ENCODE measurements at places on chromosomes 7 and 10.

- no peak for DNase-seq
These were observed 94.7 kb upstream of the PPP2R2D start for GRCh38 chr10:131806146-131806545.

DNA sequence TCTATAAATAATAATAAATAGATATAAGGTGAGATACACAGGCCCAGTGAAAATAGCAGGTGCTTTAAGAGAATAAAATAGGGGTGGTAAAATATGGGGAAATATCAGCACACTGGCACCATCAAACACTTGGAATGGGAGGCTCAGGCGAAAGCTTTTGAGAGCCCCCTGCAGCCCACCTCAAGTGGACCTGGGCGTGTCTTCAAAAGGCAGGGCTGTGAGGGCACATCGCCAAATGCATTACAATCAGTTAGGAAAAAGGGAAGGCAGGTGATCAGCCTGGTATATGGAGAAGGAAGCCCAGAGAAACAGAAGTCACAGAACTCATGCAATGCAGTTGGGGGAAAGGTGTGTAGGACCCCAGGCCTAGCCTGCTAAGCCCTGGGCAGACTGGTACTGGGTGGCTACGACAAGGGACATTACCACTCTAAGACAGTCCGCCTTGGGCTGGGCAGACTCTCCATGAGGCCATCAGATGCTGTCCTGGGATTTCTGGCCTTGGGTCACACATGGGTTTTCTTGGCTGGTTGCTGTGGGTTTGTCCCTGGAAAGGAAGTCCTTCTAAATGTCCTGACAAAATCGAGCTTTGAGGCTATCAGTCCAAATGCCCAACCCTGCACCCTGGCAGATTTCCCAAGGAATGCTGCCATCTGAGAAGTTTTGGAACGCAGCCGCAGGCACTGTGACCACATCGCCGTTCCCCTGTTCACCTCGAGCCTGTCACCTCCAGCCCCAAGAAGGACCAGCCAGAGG, 330.6 kb downstream of the GRID1 start:
- no peak for DNase-seq

GRCh38 chr10:60130130-60130579, 223.8 kb upstream of the CCDC6 start:
- DNase-seq: no peak

DNA sequence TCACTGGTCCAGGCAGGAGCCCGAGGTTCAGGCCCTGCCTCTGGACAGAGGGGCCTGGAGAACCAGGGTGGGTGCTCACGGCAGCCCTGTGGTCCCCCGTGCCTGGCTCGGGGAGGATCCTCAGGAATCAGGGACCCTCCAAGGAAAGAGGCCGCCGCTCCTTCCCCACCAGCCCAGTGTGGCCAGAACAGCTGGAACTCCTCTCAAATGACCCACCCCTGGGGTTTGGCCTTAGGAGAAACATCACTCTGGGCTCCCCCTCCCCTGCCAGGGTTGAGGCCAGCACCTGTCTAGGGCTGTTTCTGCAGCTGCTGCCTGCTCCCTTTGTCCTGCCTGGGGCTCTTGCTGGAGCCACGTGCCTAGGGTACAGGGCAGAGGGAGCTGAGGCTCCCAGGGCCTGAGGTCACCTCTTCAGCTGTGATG, 161.0 kb downstream of the RNF216 start:
- DNase-seq: no peak

DNA sequence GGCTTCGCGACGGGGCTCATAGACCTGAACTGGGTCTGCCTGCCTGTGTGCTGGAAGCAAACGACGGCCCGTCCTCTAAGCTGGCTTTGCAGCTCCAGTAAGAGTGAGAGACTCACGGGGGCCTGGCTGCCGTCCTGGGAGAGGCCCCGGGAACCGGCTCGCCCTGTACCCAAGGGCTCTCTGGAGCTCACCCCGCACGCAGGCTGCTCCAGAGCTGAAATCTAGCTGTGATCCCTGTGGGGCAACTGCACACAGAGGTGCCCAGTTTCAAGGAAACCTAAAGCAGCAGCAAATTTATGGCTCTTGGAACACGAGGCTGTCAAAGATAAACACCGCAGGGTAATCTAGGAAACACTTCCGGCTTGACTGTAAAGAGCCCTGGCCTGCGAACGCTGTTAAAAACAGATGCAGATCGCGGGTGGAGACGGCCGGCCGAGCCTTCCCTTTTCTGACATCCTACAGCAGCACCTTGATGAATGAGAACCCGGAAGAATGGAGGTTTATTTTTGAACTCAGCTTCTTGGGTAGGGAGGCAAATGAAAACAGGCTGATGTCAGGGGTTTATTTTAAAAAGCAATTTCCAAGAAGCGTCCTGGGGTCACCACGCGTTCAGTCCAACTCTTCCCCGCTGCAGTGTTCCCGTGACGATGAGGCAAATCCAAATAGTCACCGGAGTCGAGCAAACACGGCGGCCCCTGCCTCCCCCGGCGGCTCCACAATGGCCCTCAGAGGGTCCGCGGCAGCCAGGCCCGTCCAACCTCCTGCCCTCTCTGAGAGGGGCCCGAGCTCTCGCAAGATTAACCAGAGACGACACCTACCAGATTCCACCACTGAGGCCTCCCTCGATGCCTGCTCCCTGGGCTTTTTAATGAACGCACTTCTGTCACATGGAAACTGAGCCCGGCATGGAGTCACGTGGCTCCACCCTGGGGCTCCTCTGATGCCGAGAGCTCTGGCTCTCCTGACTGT, 29.6 kb downstream of the AMZ1 start:
- DNase-seq: no peak

- no peak for DNase-seq
These were observed 77.5 kb upstream of the FAM171A1 start for GRCh38 chr10:15448598-15448997.

- no peak for DNase-seq
These were observed 308.4 kb downstream of the HDAC9 start for GRCh38 chr7:18803923-18804322.

GRCh38 chr7:157027568-157028198, 17.2 kb upstream of the MNX1 start:
- no peak for DNase-seq
